GM23248 (cell line): ENCODE measurements at places on chromosomes 3 and 15.

- DNase-seq, result peak; percentile 16
These were observed 72.6 kb upstream of the DPH6 start for GRCh38 chr15:35618260-35619188.

- peak; percentile 75 for DNase-seq
These were observed 677.8 kb downstream of the FHIT start for GRCh38 chr3:60573494-60573893.

DNA sequence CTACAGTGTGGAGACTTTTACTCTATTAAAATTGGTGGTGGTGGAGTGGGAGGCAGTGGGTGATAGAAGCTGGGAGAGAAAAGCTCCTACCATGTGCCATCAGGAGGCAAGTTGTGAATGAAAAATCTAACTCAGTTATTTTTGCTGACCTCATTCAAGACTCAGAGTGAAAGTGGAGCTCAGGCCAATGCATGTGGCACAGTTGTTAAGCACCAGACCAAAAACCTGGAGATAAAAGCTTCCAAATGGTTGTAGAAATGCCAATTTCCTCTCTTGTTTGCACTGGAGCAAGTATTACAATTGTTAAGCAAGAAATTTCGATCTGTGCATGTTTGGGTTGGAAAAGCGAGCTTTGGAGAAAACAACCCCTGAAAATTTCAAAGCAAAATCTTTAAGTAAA is 81.5 kb upstream of the PRICKLE2 start:
- peak; percentile 9 for DNase-seq

DNA sequence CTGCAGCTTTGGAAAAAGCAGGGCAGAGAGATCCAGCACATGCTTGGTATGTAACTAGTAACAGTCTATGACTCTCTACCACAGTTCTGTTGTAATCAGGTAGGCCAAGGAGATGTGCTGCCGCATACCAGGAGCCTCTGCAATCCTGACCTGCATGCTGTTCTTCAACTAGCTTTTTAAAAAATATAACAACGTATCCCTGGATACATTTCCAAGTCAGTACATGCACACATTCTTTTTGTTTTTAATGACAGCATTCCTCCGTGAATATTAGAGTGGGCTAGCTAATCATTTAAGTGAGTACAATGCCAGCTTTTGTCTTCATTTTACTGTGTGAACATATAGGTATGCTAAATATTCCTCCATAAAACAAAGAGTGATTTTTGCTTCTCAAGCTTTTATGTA is 437.8 kb downstream of the RBMS3 start:
- DNase-seq, result peak; percentile 17

DNA sequence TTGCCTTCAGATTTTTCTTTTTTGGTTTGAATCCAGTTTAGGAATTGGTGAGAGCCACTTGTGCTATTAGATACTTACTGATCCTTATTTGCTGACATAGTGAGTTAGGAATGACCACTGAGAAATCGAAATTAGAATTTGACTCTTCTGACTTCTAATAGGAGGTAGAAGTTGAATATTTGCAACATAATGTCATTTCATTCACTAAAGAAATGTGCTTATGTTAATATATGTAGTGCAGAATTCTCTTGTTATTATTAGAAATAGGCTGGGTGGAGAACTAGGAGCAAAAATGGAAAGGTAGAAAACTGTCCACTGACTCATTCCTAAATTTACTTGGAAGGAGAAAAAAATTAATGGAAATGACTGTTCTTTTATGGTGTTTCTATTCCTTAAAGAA is 538.2 kb upstream of the SGO1 start:
- DNase-seq, result no peak

- peak; percentile 19 for DNase-seq
These were observed 60.0 kb upstream of the STT3B start for GRCh38 chr3:31472479-31473390.

DNA sequence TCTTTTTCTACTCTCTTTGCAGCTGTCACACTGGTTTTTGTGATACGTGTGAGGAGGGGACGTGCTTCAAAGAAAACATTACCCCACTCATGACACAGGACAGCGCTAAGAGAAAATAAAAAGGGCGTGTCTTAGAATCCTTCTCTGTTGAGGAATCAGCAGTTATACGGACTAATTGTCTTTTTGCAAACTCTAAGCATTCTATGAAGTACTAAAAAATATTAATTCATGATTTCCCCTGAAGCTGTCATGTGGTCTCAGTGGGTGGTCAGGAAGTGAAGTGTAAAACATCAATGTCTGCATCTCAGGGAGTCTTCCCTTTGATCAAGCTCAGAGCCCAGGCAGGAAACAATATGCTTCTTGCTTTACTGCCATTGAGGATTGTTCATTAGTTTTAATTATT is 117.5 kb upstream of the CRBN start:
- DNase-seq, result no peak

DNA sequence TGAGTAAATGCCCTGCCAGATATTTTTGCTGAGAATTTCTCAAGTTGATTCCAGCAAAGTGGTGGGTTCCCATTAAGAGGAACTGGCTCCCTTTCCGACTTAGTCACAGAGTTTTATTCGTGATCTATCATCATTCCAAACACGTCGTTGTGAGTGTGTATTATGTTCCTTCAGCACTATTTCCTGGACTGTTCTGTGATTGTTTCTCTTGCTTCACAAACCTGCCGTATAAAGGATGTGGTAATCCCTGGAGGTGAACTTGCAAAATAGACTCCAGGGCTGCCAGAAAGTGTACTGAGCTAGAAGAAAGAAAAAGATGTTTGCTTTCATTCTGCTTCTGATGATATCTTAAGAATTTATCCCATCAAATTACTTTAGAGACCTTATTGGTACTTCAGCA is 14.5 kb upstream of the CAPN3 start:
- DNase-seq, result peak; percentile 90
